ENCODE measurements at places on chromosomes 4 and X.
A peak's percentile ranks its signal among the peaks of the same experiment; 100 is the strongest.

GRCh38 chr4:174681723-174682300 lies 147.2 kb downstream of the GLRA3 start:
- DNase-seq: no peak

GRCh38 chr4:32191961-32192360 lies 1471.8 kb downstream of the PCDH7 start:
- no peak for DNase-seq

- DNase-seq: no peak
Observed at GRCh38 chr4:185524888-185525863, 10.1 kb downstream of the PDLIM3 start.

DNA sequence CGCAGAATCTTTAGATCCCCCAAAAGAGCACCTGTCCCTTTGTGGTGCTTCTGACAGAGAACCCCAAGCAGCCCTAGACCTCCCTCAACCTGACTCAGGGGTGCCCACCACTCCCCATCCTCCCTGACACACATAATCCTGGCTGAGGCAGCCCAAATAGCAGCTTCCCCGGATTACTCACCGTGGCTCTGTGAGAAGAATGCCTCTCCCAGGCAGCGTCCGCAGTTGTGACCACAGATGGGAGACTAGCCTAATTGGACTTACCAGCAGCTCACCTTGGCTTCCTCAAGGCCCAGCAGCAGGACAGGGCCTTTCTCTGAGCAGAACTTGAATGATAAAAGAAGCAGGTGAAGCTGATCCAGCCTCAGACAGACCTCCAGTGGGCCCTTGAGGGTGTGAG lies 10.3 kb upstream of the ODAPH start:
- DNase-seq: no peak

GRCh38 chrX:149762696-149763614 lies 10.9 kb upstream of the HSFX1 start:
- no peak for DNase-seq

GRCh38 chr4:40594261-40595178 lies 35.1 kb downstream of the RBM47 start:
- no peak for DNase-seq

- no peak for DNase-seq
Observed at GRCh38 chr4:92163348-92163747, 140.4 kb upstream of the GRID2 start.

DNA sequence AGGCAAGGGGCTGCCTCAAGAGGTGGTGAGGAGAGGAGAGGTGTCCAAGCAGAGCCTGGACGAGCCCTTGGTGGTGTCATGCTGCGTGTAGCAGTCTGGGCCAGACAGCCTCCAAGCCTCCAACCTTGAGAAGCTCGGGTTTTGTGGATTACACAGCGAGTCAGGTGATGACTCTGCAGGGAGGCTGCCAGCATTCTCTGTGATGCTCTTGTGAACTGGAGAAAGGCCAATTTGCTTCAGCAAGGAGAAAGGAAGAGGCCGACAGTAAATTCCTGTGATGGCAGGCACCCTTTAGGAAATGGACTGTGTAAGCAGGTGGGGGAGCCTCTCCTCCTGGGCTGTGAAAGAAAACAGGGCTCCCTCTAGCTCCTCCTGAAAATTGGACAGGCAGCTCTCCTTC lies 36.0 kb upstream of the CD99L2 start:
- DNase-seq: peak; percentile 8

- DNase-seq: peak; percentile 1
Observed at GRCh38 chrX:130216320-130216719, 44.6 kb downstream of the RAB33A start.

- no peak for DNase-seq
Observed at GRCh38 chr4:37517326-37517725, 168.8 kb downstream of the RELL1 start.

GRCh38 chr4:145842224-145842887 lies 96.3 kb downstream of the ZNF827 start:
- no peak for DNase-seq

DNA sequence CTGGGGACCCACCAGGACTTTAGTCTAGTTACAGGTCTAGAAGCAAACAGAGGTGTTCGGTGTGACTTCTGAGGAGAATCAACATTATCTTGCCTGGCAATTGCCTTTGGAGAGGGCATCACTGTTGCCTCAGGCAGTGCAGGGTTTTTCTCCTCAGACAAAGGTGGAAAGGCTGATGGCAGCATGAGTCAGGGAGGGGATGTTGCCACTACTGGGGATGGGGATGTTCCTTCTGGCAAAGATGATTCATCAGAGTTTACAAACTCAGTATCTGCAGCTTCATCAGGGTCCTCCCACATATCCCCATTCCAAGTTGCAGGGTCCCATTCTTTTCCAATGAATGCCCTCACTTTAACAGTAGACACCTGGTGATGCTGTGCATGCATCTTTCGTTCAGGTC lies 91.3 kb upstream of the GALNTL6 start:
- no peak for DNase-seq

DNA sequence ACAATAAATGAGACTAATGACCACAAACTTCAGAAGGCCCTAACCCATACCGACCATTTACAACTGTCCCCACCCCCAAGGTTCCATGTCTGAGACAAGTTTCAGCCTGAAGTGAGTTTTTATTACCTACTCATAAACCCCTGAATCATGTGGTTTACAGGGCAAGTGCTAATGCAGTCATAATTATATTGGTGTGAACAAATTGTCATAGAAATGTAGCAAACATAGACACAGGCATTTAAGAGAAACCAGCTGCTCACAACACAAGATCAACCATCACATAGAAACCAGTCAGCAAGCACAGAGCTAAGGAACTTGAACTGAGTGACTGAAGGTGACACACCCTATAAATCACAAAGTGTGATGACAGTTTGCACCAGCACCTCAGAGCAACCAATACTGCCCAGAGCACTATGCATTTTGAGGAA lies 173.8 kb upstream of the MID1 start:
- no peak for DNase-seq

GRCh38 chr4:156505341-156505955 lies 466.2 kb downstream of the PDGFC start:
- DNase-seq: peak; percentile 5

DNA sequence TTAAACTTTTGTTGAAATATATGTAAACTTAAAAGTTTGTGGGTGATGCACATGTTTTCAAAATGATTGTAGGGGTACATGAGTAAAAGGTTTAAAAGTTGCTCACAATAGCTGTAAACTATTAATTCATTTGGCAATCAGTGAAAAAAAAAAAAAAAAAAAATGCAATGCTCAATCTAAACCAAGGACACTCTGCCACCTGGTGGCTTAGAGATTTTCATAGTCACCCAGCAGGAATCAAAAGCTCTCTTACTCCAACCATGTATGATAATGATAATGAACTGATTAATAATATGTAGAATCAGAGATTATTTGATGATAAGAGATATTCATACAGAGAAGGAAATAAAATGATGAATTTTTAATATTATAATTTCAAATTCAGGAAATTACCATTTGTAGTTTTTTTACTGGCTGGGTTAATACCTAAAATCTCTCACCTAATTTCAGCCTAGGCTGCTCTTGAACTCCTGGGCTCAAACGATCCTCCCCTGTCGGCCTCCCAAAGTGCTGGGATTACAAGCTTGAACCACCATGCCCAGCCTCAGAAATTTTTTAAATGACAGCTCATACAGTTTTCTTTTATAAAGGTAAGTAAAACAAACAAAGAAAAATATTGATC lies 46.9 kb upstream of the SLC25A4 start:
- peak; percentile 81 for DNase-seq

GRCh38 chrX:17737710-17737985 lies 355 bp downstream of the SCML1 start:
- DNase-seq: no peak
